ENCODE measurements at places on chromosomes 7 and 10.

DNA sequence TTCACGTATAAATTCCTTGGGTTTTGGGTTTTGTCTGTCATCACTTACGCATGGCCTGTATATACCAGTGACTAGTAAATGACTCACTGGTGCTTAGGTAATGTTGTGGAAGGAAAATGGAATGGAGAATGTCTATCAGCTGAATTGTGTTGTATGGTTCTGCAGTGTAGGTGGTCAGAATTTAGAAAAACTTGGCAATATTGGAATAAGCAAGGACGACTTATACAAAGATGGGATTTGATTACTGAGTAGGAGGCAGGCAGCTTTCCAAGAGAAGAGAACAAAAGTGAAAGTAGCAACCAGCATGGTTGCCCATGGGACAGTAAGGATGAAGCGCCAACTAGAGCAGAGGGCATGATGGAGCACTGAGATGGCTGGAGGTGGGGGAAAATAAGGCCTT is 168.6 kb upstream of the CSTF2T start:
- no peak for DNase-seq

GRCh38 chr10:67259319-67259929 is 333.6 kb downstream of the LRRTM3 start:
- no peak for DNase-seq

- no peak for DNase-seq
Measured at GRCh38 chr10:123165445-123166072, 11.4 kb downstream of the BUB3 start.

GRCh38 chr7:122305475-122306319 is 1.1 kb upstream of the FEZF1 start:
- no peak for DNase-seq

DNA sequence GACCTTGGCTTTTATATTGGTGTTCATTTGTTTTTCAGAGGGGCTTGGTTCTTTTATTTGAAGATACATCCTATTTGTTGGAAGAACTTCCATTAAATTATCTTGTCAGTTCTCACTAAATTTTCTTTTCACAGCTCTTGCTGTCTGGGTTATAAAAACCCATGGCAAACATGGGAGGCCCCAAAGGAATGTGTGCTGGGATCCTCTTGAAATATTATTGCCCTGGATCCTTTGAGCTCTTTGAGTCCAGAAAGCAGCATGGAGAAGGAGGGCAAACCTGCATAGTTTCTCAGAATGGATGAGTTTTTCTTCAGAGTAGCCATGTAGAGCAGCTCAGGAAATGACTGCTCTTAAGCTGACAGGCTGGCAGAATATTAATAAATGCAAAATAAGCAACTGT is 187.4 kb downstream of the CTTNBP2 start:
- no peak for DNase-seq

GRCh38 chr7:156492170-156492569 is 148.4 kb upstream of the RNF32 start:
- no peak for DNase-seq

- no peak for DNase-seq
Measured at GRCh38 chr7:9557853-9558252, 1124.4 kb downstream of the NXPH1 start.

DNA sequence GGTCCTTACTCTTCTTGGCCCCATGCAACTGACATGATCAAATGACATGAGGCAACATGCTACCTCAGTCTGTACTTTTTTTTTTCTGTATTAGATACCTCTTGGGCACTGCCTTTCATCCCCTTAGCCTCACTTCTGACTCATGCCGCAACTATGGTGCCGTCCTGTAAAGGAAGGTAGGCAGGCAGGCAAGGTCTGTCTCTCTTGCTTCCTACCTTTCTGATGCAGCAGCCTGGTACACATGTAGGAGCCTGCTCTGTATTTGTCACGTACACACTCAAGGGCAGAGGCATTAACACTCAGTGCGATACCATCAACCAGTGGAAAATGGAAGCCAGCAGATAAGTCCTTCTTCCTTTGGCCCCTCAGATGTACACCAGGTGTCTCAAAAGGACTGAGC is 146.7 kb downstream of the ATE1 start:
- DNase-seq = no peak

GRCh38 chr7:155391414-155391813 is 66.5 kb upstream of the EN2 start:
- no peak for DNase-seq

Data from stimulated activated naive CD8-positive, alpha-beta T cell treated with anti-CD3 and anti-CD28 coated beads, Interleukin-15, amount 100 ng/mL, for 72 hours (primary cell).